AG08396 (cell line): ENCODE measurements at places on chromosomes 2 and 18.
A peak's percentile ranks its signal among the peaks of the same experiment; 100 is the strongest.

DNA sequence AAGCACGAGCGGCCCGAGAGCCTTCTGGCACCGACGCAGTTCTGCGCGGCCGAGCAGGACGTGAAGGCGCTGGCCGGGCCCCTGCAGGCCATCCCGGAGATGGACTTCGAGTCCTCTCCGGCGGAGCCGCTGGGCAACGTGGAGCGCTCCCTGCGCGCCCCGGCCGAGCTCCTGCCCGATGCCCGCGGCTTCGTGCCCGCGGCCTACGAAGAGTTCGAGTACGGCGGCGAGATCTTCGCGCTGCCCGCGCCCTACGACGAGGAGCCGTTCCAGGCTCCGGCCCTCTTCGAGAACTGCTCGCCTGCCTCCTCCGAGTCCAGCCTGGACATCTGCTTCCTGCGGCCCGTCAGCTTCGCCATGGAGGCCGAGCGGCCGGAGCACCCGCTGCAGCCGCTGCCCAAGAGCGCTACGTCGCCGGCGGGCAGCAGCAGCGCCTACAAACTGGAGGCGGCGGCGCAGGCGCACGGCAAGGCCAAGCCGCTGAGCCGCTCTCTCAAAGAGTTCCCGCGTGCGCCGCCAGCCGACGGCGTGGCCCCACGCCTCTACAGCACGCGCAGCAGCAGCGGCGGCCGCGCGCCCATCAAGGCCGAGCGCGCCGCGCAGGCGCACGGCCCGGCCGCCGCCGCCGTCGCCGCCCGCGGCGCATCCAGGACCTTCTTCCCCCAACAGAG lies 70.4 kb downstream of the ARHGEF33 start:
- DNase-seq: peak; percentile 61

DNA sequence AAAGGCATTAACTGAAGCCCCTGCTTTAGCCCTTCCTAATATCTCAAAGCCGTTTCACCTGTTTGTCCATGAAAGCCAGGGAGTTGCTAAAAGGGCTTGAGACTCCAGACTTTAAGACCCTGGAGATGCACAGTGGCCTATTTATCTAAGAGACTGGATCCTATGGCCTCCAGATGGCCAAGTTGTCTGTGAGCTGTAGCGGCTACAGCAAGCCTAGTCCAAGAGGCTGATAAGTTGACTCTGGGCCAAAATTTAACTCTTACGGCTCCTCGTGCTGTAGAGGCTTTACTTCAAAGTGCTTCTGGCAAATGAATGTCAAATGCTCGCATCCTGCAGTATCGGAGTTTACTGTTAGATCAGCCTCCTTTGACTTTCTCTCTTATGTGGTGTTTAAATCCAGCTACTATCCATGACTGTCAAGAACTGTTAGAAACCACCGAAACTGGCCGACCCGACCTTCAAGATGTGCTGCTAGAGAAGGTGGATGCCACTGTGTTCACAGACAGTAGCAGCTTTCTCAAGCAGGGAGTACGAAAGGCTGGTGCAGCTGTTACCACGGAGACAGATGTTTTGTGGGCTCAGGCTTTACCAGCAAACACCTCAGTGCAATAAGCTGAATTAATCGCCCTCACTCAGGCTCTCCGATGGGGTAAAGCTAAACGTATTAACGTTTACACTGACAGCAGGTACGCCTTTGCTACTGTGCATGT lies 336.7 kb upstream of the CNTNAP5 start:
- no peak for DNase-seq

GRCh38 chr2:169131587-169132512 lies 62.5 kb downstream of the DHRS9 start:
- DNase-seq: peak; percentile 36

DNA sequence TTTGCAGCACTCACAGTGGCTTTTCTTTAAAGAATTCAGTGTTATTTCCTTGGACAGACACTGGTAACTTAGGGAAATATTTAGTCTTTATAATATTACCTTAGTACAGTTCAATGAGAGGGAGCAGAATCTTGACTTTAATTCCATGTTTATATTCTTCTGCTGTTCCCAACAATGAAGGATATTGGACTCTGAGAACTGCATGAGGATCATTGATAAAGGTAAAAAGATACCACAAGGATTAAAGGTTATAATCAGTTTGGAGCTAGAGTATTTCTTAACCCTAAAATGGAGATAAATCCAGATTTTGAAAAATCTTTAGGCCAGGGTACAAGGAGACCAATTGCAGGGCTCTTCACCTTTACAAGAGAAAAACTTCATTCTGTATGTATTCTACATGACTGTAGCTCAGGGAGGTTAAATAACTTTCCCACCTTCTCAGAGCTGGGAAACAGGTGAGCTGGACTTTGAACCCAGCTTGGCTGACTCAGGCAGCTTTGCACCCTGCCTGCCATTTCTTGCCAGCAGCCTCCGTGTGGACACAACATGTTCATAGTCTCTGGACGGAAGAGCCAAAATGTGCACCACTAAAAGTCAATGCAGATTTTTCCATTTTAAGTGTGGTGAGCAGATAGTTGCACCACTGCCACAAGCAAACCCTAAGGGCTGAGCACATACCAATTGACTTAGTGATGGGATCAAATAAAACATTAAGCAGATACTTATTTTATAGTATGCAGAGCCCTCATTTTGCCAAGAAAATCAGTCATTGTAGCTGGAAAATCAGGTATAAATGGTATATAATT lies 26.7 kb downstream of the UPP2 start:
- DNase-seq: no peak

DNA sequence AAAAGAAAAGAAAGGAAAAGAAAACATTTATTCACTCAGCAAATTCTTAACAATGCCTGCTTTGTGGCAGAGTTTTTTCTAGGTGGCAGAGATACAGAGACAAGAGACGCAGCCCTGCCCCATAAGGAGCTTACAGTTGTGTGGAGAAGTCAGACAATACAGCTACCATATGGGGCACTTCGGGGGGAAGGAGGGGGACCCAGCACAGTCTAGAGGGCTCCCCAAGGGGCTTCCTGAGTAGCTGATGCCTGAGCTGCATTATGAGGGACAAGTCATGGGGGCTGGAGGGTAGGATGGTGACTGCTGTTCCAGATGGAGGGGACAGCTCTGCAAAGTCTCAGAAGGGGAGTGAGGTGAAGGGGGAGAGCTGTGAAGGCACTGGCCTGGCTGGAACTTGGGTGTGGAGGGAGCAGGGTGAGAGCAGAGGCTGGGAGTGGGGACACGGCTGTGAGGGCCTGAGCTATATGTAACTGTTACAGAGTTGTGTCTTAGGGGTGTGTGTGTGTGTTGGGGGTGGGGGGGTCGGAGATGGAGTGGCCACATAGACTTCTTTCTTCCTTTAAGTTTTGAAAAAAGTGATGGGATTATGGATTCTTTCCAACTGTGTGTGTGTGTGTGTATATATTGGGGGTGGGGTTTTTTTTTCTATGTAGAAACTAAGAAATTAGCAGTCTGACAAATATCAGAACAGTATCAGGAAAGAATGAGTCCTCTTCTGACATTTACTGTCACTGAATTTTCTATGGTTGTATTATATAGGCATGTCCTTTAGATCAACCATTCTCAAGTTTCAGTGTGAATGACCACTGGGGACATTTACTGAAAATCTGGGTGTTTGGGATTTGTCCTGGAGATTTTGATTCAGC lies 66.0 kb upstream of the HAAO start:
- DNase-seq: no peak

DNA sequence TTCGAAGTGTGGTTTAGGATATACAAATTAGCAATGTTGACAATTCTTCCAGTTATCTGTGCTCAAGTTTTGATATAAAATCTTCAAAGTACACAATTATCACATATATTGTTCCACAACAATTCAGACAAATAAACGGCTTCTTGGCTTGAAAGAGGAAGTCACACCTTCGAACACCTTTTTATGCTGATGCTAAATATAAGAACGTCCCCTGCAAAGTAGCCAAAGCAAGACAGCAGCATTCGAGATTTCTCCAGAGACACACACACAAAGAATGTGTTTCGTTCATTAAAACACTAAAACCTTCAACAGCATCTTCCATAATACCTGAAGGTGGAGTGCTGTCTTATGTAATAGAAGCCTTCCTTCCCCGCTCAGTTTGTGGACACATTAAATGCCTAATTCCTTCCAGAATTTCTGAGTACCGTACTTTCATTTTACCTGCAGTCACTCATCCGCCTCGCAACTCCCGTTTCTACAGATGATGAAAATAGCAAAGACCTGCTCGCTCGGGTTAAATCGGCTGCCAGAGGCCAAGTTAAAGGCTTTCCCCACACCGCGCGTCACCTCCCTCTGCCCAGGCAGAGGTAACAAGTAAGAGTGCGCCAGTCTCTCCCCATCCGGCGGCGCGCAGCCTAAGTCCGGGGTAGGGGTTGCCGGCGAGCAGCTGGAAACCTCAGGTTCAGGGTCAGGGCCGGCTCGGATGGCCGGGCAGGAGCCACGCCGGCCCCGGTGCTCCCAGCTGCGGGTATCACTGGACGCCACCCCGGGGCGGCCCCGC lies 847 bp downstream of the SERPINE2 start:
- peak; percentile 69 for DNase-seq

DNA sequence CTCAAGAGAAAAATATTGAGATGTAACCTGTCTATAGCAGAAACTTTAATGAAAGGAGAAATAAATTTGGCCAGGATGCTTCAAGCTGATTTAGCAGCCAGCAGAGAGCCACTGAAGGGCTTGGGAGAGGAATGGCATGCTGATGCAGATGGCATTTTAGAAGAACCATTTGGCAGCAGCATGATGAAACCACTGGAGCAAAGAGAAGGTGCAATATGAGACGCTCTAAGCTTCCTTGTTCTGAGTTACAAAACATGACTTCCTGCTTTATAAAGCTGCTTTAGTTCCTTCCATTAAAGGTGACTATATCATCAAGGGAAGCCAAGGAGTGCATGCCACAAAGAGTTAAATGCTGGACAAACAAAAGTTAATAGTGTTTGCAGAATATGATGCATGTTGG lies 189.7 kb downstream of the PID1 start:
- peak; percentile 8 for DNase-seq

DNA sequence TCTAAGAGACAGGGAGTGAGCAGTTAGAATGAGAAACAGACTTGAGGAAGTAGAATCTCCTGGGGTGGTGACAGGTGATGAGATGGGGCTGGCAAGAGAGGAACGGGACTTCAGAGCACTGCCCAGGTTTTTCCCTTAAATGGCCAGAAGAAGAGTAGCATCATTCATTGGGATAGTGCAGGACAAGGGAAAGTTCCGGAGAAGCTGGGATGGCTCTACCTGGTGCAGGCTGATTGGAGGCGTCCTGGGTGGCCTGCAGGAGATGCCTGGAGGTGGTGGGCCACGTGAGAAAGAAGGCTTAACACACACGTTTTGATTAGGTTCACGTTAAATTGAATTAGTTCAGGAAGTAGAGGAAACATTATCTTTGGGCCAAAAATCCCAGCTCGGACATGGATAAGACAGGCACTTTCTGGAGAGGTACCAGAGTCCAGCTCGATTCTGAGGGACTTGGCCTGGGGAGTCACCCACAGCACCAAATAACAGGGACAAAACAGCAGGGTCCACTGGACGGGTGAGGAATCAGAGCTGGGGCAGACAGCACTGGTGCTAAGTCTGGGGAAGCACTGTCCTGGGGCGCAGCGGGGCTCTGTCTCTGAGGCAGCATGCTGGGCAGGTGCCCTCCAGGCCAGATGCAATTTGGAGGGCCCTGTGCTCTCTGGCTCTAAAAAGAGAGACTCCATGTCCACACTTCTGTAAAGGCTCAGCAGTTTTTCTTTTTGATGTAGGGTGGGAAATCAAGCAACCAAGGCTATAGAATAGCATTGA lies 512.3 kb upstream of the RAB6C start:
- no peak for DNase-seq

DNA sequence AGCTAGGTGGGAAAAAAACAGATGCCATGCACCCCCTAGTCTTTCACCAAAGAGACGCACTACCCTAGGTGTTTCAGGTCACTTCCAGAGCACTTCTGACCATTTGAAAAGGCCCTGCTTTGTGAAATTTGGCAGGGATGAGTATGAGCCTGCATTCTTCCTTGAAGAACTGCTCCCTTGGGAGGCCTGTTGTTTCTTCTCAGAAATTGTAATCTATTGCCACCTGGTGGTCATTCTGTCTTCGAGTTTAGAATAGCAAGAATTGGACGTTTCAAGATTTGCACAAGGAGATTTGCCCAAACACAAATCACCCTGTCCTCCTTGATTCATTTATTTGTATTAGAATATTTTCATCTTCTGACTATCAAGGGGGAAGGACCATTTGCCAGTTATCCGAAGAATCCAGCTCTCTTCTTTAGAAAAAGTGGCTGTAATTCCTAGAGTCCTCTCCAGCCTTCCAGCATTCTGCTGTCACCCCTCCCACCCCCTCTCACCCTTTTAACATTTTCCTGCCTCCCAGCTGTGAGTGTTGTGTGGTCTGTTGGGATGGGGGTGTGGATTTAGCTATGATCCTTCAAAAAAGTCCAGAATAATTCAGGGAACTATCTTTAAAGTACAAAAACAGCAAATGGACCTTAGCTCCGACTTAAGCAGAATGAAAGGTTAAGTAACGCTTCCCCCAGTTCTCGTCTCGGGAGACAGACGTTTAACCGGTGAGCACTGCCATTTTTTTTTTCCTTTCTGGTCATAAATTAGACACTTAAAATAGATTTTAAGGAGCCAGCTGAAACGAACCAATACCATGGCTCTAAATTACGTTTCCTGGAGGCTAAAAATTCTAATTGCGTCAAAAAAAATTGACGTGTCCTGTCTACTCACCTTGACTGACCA lies 3.7 kb upstream of the GAD1 start:
- DNase-seq: peak; percentile 77

DNA sequence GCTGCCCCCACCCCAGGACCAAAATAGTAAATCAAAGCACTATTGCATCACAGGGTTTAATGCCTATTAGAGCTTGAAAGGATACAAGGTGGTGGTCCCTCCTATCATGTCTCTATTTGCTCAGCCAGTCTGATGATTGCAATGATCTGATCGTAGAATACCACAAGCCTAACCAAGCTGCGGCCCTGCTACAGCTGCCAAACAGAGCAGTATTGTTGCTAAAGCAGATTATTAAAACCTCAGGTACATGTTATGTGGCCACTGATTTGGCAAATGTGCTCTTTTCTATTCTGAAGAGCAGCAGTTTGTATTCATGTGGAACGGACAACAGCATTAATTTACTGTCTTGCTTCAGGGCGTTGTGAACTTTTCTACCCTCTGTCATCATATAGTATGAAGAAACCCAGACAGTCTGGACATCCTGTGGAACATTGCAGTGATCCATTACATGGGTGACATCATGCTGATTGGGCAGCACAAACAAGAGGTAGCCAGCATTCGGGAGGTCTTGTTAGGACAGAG lies 8.4 kb upstream of the VAPA start:
- DNase-seq: no peak

- no peak for DNase-seq
Measured at GRCh38 chr2:234861841-234862735, 89.7 kb upstream of the SH3BP4 start.

- no peak for DNase-seq
Measured at GRCh38 chr2:196174404-196174803, 3.0 kb upstream of the STK17B start.

DNA sequence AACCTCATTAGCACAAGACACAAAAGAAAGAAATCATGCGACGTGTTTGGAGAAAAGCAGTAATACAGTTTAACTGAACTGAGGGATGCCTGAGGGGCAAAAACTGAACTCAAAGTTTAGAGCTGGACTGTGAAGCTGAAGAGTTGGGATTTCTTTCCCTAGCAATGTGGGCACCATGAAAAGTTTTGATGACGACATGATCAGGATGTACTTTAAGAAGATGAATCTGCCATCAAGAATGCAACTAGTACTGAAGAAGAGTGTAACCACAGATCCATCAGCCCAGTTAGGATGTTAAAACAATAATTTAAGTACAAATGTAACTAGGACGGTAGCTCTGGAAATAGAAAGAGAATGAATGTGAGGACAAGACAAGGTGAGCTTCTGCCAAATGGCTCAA lies 196.2 kb downstream of the VWC2L start:
- DNase-seq: no peak

GRCh38 chr18:45962461-45962860 lies 4.7 kb downstream of the EPG5 start:
- DNase-seq: no peak

- DNase-seq: no peak
Measured at GRCh38 chr2:105864262-105864661, 119.5 kb downstream of the NCK2 start.
